Pancreas (tissue), 10 donors: ENCODE measurements at places on chromosomes 12 and 14. TPM values are rescaled to one million over a fixed set of nuclear protein-coding genes. Genes with fewer than 3 reads are reported as not detected.
A peak's percentile ranks its signal among the peaks of the same experiment; 100 is the strongest.

- peak; percentile 64 for DNase-seq
- H3K27ac ChIP-seq, result peak within 1 kb of the TSS; percentile 80
- no peaks in the 10 kb centered on the region for H3K27me3 ChIP-seq
Measured at GRCh38 chr12:120710031-120710804, at the start of gene UNC119B. TSS of gene UNC119B (plus strand) at chr12:120710458. CDS start at chr12:120710475, 17 bp downstream.

- peak overlapping the region; percentile 68 for H3K27ac ChIP-seq
- no peaks in the 10 kb centered on the region for H3K36me3 ChIP-seq
- DNase-seq, result no peak
- H3K27me3 ChIP-seq, result no peaks in the 10 kb centered on the region
- H3K4me1 ChIP-seq, result no peaks in the 10 kb centered on the region
- peak overlapping the region; percentile 73 for H3K4me3 ChIP-seq
Measured at GRCh38 chr12:57603815-57604453, 690 bp upstream of the DTX3 start.

- no peak for DNase-seq
- no peaks in the 10 kb centered on the region for H3K27me3 ChIP-seq
- H3K27ac ChIP-seq, result no peak overlapping the region
- H3K4me3 ChIP-seq, result no peak overlapping the region
- H3K36me3 ChIP-seq, result no peaks in the 10 kb centered on the region
Measured at GRCh38 chr14:102589761-102590290, 2.6 kb upstream of the RCOR1 start.

DNA sequence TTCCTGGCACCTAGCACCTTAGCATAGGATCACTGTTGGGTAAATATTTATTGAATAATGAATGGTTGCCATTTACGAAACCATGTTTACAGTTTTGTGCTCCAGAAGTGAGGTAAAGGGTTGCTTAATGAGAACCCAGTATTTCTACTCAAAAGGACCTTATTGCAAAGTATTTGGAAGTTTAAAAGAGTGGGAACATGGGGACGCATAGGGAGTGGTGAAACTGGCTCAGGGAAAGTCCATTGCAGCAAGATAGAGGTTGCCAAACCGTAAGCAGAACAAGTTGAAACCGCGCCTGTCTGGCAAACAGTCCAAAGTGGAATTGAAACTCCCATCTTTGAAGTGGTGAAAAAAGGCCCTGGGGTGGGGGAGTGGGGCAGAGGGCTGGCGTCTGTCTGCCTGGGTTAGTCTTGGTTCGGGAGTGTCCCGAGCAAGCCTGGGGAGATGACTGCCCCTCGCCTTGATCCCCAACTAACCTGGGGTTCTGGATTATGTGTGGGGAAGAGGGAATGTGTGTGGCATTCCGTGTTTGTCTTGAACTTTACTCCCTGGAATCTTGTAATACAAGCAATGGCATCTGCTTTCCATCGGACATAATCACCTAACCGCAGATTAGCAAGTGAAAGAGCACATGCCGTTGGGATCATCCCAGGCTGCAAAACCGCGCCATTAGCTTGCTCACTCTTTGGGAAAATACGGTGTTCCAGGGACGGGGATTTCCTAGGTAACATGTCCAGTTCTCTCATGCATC, 7.2 kb downstream of the ALDH2 start:
- H3K4me3 ChIP-seq, result no peak overlapping the region
- no peaks in the 10 kb centered on the region for H3K36me3 ChIP-seq
- no peaks in the 10 kb centered on the region for H3K27me3 ChIP-seq
- no peak for DNase-seq

FAM90A1 gene
- total RNA-seq, result 1.6 TPM

KRT77 gene
- total RNA-seq, result not detected

OR11H6 gene
- total RNA-seq, result not detected

CCDC77 gene
- total RNA-seq, result 2.8 TPM

SLC38A4 gene
- 8.8 TPM for total RNA-seq
